ENCODE measurements at places on chromosomes 6 and 20. TPM values are rescaled to one million over a fixed set of nuclear protein-coding genes. Genes with fewer than 3 reads are reported as not detected.

DNA sequence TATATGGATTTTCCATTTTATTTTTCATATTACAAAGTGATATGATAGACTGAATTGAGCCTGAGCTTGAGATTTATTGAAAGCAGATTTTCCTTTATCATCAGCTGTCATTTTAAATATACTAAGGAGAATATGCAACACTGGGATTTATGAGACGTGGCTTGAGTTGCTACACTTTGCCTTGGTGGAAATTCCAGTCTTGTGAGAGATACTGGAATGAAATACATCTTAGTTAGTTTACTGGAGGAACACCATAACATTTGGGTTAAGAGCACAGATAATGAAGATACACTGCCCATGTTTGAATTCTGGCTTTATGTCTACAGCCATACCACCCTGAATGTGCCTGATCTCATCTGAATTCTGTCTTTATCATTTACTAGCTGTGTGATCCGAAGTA lies 86.5 kb upstream of the IFNGR1 start:
- DNase-seq: no peak

- DNase-seq: no peak
These were observed 16.5 kb downstream of the RNASET2 start for GRCh38 chr6:166939894-166940293.

DNA sequence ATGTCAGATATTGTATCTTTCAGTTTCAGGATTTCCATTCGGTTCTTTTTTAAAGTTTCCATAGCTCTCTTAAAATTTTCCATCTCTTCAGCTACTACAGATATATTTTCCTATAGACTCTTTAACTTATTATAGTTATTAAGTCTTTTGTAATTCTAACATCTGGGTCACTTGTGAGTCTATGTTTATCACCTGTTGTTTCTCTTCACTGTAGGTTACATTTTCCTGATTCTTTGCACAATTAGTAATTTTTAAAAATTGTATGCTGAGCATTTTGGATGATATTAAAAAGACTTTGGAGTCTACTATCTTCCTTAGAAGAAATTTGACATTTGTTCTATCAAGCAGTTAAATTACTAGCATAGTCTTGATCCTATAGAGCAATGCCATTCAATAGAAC lies 140.7 kb downstream of the QRSL1 start:
- no peak for DNase-seq

DNA sequence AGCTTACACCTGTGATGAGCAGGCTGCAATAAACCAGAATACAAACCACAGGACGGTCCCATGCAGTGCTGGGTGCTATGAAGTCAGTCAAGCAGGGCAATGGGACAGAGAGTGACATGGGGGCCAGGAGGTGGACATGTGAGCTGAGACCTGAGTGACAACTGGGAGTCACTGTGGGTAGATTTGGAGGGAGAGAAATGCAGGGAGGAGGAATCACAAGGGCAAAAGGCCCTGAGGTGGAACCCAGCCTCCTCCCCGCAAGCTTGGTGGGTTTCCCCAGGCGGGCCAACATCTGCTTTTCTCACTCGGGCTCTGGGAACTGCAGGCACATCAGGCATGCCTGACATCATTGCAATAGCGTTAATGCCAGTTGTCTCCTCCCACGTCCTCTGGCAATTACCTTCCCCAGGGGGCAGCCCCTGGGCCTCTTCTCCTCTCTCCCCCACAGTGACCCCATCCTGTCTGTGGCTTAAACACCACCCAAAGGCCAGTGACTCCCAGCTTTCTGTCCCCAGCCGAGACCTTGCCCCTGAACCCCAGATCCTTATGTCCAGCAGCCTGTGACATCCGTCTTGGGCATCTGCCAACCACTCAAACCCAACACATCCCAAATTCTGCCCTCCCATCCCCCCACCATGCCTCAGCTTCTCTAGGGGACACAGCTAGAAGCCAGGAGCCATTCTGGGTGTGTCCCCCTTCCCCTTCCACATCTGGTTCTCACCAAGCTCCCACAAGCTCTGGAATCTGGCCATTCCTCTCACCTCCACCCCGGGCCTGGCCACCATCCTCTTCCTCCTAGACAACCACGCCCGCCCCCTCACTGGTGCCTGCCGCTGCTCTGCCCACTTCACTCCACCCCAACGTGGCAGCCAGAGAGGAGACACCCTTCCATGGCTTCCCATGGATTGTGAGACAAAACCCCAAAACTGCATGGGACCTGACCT lies 28.2 kb downstream of the PDRG1 start:
- DNase-seq: no peak

GRCh38 chr6:158868890-158869825 lies 50.0 kb upstream of the EZR start:
- DNase-seq: no peak

DNA sequence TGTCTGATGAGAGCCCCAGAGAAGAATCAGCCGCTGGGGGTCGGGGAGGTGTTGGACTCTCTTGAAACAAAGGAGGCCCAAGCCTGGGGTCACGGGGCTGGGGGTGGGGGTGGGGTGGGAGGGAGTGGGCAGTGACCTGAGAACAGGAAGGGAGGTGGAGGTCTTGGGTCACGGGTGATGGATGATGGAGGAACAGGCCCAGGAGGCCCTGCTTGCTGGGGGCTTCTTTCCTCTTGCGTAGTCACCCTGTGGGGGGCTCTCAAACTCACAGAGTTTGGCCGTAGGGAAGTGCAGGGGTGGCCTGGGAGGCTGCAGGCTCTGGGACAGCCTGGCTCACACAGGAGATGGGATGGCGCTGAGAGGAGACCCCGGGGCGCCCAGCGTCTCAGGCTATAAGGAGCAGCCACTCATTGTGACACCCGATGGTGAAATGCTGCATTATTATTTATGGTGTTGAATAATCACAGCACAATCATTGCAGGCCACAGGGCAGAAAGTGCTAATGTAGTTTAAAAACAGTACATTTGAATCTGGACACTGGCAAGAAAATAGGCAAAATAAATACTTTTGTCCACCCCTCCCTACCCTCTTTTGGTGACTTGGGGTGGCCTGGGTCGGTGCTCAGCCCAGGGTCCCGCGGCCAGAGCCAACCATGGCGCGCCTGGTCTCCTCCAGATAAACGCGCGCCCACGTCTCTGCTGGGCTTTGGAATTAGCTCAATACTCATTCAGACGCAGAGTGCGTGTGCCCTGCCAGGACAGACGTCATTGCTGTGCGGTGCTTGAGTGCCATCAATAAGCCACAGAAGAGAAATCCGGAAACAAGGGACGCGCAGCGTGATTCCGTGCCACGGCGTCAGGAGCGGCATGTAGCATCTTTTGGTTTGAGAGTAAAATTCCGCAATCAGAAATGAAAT lies 27.3 kb upstream of the BHLHE23 start:
- DNase-seq: no peak

DNA sequence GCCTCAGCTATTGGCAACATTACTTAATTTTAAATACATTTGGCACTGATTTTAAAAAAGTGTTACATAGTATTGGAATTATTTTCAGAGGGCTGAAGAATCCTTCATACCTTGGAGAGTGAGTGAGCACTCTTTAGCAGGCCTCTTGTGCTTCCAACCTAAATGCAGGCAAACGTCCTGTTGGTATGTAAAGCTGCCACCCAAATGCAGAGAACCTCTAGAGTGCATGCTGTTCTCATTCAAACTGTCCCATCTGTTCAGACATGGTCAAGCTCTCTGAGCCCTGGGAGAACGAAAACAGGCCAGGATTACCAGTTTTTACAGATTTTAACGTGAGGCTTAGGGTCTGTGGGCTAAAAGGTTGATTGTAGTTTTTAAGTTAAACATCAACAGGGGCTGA lies 378.0 kb upstream of the FLRT3 start:
- no peak for DNase-seq

DNA sequence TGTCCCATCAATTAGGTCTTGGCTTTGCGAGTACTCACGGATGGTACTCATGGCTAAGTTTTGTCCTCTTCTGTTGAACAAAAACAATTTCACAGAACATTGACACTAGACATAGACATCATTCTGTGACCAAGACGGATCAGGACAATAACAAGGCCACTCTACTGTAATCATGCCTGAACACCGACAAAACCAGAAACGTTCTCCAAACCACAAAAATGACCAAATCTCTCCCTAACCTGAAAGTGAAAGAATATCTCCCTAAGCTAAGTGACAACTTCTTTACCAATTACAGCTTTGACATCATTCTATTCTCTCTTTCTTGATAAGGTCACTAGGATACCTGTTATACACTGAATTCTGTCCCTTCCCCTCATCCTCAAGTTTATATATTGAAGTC lies 40.0 kb upstream of the SLC2A12 start:
- DNase-seq: no peak

DNA sequence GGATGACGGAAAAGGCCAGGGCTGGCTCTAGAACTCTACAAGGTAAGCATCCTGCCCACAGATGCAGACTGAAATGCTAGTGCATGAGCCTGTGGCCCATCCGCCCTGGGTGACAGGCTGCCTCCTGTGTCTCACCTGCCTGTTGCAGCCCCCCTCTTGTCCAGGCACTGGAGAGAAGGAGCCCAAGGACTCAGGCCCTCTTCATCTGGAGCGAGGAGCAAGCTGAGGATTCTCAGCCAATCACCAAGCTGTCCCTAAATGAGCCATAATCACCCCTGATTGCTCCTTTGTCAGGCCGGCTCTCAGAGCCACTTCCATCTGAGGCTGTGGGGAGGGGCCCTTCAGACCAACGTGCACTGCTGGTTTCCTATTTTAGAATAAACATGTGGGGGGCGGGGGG lies 10.0 kb upstream of the SLC32A1 start:
- no peak for DNase-seq

DNA sequence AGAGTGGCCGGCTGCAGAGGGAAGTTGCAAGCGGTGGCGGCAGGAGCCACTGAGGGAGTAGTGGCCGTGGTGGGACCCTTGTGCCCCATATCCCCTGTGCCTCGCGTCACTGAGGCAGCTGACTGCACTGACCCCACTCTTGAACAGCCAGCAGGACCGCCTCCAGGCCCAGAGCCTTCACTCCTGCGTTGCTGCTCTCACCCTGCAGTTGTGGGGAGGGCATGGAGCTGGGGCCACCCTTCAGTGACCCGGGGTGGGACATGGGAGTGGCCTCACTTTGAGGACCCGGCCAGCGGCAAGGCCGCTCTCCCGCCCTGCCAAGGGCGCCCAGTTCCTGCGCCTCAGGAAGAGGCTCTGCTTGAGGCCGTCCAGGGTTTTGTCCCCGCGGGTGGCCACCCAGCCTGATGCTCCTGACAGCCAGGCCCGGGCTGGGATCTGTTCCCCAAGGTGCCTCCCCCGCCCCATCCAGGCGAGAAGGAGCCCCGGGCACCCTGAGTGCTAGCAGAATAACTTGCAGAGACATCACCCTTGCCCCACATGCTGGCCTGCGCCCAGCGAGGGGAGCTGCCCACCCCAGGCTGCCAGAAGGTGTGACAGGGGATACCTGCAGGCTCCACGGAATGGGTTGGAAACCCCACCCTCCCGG lies 44.4 kb downstream of the HLA-DRA start:
- DNase-seq: no peak

The NRSN1 gene
- not detected for total RNA-seq

The LRRN4 gene
- not detected for total RNA-seq

The SH3BGRL2 gene
- total RNA-seq: 65.4 TPM

The BMP7 gene
- total RNA-seq: 66.3 TPM
